SK-N-DZ (cell line): ENCODE measurements at places on chromosomes 12 and 14.

DNA sequence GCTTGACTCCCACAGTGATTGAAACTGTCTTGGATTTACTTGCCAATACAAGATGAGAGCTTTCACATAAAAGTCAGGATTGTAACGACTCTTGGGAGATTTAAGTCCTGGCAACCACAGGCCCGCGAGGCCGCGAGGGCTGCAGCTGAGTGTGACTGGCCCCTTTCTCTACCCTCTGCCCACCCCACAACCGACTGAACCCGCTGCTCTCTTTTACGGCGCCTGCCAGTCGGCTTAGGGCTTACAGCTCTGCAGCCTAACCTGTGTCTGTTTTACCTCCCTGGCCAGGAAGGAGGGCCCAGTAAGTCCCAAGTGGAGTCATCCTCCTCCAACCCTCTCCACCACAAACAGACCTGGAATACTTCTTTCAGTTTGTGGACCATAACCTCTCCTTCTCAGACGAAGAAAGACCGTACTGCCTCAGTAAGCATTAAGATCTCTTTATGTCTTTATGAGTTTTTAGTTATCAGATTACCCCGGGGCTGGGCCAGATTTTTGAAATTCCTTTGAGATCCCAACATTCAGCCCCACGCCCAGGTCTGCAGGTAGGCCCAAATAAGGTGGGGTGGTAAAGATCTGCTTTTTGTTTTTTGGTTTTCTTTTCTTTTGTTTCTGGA is 12.6 kb upstream of the TIGAR start:
- DNase-seq = no peak

DNA sequence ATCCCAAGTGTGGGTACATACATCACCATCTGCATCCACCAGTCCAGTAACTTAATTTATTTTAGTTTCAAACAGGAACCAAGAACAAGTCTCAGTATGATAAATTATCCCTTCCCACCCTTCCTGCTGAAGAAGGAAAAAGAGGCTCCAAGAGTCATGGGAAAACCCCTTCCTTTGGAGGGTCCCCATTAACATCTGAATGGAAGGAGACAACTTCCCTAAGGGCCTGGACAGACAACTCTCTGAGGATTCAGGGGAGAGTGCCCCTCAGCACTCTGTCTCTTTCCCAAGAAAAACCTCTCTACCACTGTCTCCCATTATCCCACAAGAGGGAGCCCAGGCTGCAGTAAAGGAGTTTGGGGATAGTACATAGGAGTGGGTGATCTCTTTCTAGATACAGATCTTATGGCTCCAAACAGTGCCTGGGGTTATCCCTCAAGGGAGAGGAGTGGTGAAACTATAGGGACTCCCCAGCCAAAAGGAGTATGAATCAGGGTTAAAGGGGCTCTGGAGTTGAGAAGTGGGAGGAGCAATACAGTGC is 6.2 kb downstream of the WNT10B start:
- no peak for DNase-seq

GRCh38 chr12:107275530-107275929 is 182.2 kb upstream of the CRY1 start:
- no peak for DNase-seq

DNA sequence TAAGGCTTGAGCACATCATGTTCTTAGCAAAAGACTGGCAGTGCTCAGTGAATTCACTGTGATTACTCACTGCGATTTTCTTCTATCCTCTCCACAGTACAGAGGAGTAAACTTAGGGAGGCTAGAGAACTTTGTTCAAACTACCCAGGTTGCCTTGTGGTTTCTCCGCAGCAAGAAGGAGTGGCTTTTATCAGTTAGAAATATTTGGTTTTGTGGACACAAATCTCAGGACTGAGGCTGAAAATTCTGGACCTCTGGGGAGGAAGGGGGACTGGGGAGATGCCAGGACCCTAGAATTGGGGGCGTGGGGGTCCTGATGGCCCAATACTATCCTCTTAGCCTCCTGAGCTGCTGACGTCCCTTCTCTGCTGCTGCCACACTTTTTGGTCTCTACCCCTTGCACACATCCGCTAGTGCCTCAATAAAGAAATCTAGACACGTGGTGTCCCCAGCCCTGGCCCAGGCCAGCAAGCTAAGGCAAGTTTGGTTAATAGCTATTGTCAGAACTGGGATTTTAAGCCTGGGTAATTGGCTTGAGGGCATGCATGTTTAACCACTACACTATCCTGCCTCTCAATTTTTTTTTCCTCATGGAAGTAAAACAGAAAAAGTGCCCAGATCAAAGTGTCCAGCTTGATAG is 842 bp downstream of the OAS2 start:
- no peak for DNase-seq

DNA sequence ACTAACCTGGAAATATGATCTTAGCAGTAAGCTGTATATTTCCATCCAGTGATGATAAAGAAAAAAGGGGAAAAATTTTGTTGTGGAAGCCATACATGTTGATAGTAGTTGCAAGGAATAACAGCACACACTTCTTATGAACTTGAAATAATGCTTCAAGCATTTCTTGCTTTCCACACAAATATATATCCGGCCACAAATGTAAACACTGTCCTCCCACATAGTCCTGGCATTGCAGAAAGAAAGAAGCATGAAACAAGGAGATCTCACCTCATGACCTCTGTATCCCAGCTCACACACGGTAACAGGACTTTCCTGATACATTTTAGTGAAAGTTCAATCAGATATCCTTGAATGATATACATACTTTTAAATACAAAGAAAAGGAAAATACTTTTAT is 56.0 kb downstream of the LLPH start:
- no peak for DNase-seq

DNA sequence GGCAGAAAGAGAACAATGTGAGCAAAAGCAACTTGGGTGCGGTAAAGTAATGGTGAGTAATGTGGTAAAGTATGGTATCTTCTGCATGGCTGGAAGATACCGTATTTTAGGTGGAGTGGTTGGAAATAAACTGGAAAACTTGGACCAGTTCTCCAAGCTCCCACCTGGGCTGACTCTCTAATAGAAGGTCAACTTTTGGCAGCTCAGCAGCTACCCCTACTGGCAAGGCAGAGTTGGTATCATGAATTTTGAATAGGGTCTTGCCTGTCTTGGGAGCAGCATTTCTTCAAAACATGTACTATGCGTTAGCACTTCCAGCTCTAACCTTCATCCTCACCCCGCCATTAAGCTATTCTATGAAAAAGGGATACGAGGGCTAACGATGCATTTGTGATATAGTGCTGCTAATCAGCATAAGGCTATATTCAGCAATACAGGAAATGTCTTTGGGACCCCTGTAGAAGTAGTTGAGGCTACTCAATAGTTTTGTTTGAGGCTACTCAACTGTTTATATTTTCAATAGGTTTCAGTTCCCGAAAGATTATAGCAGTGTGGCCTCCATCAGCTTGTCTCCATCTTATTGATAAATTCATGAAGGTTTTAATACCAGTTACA is 276.3 kb upstream of the FAR2 start:
- peak; percentile 53 for DNase-seq

GRCh38 chr14:64790478-64790877 is 86.3 kb downstream of the PLEKHG3 start:
- no peak for DNase-seq
